ENCODE measurements at places on chromosomes 7 and 10.

DNA sequence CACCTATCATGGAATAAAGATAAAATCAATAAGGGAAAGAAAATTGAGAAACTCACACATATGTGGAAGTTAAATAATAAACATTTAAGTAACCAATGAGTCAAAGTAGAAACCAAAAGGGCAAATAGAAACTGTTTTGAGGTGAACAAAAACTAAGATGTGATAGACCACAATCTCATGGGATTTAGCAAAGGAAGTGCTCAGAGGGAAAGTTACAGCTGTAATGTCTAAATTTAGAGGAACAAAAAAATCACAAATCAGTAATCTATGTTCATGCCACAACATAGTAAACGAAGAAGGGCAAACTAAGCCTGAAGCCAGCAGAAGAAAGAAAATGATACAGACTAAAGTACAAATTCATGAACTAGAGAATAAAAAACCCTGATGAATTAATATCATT, 16.3 kb downstream of the CYP3A4 start:
- DNase-seq, result no peak

GRCh38 chr7:153380636-153381035, 621.1 kb downstream of the ACTR3B start:
- no peak for DNase-seq

GRCh38 chr7:140242057-140243031, 65.6 kb upstream of the KDM7A start:
- no peak for DNase-seq

DNA sequence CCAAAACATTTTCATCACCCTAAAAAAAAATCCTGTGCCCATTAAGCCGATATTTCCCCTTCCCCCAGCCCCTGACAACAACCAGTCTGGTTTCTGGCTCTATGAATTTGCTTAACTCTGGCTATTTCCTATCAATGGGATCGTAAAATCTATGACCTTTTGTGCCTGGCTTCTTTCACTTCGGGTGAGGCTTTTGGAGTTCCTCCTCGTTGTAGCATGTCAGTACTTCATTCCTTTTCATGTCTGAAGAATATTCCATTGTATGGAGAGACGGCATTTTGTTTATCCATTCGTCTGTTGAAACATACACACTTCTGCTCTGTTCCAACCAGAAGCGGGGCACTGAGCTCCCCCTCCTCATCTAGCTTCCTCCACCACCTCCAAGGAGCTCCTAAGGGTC, 29.5 kb downstream of the TACC2 start:
- no peak for DNase-seq

DNA sequence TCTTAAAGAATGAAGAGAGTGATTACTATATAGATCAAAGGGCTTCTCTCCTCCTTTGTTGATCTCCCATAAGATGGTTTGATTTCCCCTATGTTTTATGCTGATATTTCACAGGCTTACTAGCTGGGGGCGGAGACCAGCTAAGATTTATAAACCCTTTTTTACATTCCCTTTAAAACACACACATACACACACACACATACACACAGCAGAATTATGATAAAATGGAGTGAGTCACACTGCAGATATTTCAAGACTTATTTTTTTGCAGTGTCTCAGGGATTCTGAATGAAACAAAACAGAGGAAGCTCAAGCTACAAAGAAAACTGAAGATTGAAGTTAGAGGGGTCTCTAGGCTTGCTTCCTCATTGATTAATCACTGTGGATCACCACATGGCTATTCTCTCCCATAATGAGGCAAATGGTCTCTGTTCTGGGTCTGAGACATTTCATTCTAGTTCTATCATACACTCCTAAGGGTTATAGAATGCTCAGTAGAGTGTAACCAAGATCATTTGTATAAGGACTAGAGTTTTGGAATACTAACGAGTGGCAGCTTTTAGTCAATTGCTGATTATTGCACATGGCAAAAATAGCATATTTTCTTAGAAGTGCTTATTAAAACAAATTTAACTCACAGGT, 18.6 kb downstream of the INA start:
- DNase-seq, result no peak

Data from stimulated activated CD4-positive, alpha-beta T cell treated with anti-CD3 and anti-CD28 coated beads, Interleukin-4, amount 100 ng/mL, for 24 hours (primary cell).